ENCODE measurements at places on chromosomes 2 and 18. TPM values are rescaled to one million over a fixed set of nuclear protein-coding genes. Genes with fewer than 3 reads are reported as not detected.

DNA sequence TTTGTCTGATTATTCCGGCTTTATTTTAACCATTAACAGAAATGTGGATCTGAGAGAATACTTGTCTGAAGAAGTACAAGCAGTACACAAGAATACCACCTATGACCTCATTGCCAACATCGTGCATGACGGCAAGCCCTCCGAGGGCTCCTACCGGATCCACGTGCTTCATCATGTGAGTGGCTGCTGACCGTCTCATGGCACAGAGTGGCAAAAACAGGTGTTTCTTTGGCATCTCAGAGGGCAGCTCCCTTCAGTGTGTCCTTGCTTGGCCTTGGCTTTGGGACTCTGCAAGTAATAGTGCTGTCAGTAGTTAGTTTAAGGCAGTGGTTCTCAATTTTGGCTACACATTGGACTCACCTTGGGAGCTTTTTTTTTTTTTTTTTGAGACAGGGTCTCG, 23.1 kb downstream of the SFTPB start:
- DNase-seq, result no peak

GRCh38 chr2:11254100-11254536, 90.3 kb downstream of the ROCK2 start:
- no peak for DNase-seq

GRCh38 chr2:180367815-180368214, 360.7 kb upstream of the CWC22 start:
- DNase-seq, result no peak

- no peak for DNase-seq
Measured at GRCh38 chr18:73549236-73549635, 598.4 kb downstream of the FBXO15 start.

The AAK1 gene
- 17.4 TPM for total RNA-seq

DNA sequence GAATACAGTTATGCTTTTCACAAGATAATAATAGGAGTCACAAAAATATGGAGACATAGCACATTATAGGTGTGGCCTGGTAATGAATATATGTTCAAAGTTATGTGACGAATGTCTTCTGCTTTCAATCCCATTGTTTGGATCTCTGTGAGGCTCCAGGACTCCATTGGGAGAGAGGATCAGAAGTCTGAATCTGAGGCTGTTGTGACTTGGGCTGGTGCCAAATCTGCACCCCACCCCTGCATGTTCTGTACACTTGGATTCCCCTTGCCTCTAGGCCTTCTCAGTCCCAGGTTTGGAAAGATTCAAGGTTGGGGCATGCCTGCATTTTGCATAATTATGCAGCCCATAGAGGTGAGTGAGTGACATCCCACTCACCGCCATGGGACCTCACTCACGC, 103.1 kb upstream of the MGAT5 start:
- no peak for DNase-seq

The CENPA gene
- total RNA-seq, result 25.6 TPM

- DNase-seq, result peak; percentile 74
Measured at GRCh38 chr2:42568401-42569115, at the start of gene MTA3. TSS of gene MTA3 (plus strand) at chr2:42568632. CDS start at chr2:42568746, 114 bp downstream.

DNA sequence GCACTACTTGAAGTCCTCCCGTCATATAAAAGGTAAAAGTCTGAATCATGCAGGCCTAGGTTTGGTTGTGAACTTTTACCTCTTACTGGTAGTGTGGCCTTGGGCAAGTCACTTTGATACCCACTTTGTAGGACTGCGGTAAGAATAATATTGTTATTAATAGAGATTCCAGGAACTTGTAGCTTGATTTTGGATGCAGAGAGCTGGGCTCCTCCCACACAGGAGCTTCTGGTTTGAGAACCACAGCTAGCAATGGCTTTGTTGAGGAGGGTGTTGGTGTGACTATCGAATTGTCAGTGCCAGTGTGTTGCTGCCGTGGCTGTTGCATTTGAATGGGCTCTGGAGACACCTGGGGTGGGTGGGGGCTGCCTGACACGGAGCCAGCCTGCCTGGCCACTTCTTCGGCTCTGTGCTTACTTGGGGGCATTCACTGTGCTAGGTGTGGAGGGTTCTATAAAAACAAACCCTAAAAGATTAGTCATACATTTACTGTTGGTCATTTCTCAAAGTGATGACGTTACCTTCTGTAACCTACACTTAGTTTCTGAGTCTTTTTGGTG, 38.5 kb downstream of the ASAP2 start:
- no peak for DNase-seq

Data from thymus (tissue), 14 donors.